ENCODE measurements at places on chromosomes 11 and 22.

DNA sequence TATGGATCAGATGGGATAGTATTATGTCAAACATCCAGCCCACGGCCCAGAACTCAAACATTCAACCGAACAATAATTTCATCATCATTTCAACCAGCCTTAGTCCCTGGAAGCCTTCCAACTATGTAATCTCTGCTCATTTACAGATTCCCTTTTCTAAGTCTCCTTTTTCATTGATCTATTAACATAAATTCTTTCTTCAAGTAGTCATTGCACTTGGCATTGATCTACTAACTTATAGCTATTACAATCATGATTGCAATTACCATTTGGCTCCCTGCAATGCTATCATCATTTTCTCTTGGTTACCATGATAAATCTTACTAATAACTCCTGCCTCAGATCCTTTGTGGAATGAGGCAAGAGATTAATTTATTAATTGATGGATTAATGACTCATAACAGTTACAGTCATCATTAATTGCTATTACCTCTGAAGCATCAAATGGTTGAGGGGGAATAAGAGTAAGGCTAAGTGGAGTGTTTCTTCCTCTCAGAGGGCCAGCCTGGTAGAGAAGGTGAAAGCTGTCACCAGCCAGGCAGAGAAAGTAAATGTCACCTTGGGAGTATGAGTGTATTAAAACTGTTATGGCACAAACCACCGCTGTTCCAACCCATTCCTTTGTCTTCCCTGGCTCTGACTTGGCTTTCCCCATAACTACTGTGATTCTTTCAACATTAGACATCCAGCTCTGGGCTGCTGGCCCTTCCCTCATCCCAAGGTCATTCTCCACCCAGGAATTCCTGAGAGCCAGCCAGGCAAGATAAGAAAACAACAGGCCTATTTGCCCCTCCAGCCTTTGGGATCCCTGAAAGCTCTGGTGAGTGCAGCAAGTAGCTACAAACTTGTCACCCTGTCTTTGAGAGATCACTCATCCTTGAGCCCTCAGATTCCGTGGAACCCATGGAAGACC is 174.7 kb downstream of the RRAS2 start:
- no peak for DNase-seq

DNA sequence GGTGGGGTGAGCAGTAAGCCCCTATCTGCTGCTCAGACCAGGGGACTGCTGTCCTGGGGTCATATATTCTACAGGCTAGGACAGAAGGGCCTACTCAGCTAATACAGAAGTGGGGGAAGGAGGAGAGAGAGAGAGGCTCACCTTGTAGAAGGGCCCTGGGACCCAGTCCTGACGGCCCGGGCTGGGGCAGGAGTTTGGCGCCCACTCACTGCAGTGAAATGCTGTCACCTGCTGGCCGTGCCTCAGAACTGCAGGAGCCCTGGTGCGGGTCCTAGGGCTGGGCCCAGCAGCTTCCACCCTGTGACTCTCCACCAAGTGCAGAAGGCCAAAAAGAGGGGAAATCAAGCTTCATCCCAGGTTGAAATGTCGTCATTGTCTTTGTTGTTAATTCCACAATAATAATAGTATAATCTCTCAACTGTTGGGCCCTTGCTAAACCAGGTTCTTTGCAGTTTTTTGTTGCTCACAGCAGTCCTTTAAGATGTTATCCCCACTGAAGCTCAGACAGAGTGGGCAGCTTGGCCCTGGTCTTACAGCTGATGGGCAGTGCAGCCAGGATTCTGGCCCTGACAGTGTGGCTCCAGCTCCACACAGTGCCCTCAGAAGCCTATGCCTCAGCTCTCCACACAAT is 29.6 kb downstream of the TRIM29 start:
- DNase-seq, result peak; percentile 34

DNA sequence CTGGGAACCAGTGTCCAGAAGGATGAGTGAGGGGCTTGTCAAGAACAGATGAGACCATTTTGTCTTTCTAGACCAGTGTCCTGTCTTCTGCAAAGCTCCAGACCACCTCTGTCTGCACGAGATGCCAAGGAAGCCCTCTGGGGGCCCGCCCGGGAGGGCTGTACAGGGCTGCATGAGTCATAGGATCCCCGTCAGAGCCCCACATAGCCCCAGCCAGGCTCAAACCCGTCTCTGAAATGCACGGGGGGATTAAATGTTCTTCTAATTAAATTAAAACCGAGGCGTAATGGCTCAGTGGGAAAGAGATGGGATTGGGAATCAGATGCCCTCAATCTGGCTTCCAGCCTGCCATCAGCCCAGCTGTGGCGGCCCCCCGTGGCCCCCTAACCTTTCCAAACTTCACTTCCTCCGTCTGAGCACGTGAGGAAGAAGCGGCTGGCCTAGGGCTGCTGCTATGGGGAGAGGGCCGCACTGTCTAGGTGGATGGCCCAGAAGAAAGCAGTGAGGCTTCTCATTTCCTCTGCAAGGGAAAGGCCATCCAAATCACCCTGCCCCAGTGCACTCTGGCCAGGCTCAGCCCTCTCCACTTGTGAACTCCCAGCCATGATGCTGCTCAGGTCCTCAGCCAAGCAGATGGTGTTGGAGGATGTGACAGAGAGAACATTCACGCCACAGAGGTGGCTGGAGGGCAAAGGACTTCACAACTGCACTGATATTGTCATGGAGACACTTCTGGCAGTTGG is 32.8 kb downstream of the KCNQ1OT1 start:
- no peak for DNase-seq

DNA sequence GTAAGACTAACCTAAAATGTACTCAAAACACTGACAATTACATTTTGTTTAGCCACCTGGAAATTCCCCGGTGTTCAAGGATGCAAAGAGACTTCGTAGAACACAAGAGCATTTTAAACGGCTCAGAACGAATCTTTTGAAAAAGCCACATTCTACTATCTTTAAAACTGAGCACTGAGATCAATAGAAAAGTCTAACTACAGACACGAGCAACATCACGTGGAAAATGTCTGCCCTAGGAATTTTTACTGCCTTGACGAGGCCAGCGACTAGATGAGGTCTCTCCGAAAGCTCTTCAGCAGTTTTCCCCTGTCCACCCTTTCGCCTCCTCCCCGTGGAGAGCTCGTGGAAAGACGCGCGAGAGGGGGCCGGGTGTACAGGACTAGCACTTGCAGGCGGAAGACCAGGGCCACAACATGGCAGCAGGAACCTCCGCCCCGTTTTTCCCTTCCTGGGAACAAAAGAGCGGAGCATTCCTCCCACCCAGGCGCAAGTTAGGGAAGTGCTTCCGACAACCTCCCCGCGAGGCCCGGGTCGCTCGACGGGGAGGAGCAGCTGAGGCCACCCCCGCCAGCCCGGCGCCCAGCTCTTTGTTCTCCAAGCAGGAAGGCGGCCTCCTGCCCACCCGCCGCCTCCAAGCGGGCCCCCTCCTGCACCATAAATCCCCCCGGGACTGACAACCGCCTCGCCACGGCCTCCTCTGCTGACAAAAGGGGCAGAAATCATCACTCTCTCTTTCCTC is 1.1 kb downstream of the EIF4G2 start:
- no peak for DNase-seq

GRCh38 chr11:129694538-129694937 is 121.1 kb upstream of the TMEM45B start:
- no peak for DNase-seq

DNA sequence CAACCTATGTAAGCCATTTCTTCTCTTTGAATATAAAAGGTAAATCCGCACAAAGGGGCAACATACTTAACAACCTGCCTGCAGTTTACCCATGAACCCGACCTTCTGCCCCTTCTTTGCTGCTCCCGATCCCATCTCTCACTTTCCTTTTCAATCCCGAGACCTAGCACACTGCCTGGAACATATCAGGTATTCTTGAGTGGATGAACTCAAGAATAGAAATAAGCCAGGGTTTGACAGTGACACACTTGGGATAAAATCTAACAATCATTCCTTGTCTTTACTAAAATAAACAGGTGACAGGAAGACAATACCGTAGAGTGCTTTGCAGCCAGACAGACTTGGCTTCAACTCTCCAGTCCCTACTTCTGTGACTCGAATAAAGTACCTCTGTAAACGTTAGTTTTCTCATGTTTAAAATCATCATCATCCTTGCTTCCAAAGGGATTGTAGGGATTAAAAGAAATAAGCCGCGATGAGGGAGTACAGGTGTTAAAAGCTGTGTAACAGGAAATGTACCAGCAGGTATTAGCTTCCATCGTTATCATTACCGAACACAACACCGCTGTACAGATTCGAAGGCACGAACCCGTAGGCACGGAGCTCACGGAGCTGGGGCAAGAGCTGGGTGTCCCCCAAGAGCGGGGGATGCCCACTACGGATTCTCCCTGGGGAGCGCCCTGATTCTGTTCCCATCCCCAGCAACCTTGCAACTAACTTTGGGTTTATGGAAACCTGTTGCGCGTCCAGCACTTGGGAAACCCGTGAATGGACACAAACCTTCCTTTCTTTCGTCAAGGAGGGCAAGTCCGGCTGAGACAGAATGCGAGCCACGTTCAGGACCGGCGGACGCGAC is 720 bp downstream of the UFD1 start:
- no peak for DNase-seq

- DNase-seq, result no peak
Measured at GRCh38 chr11:14499178-14499559, 442 bp downstream of the COPB1 start.

DNA sequence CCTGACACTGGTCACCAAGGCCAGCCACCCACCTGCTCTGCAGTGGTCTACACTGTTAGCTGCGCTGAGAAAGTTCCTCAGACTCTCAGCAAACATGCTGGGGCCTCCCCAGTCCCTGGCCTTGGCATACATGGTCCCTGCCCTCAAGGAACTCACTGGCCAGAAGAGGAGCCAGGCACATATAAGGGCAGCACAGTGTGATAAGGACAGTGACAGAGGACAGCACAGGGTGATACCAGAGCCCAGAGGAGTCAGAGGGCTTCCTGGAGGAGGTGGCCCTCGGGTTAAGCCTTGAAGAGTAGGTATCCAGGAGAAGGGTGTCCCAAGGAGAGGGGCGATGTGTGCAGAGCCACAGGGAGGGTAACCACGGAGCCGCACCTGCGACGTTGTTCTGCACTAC is 624 bp downstream of the ART1 start:
- no peak for DNase-seq

DNA sequence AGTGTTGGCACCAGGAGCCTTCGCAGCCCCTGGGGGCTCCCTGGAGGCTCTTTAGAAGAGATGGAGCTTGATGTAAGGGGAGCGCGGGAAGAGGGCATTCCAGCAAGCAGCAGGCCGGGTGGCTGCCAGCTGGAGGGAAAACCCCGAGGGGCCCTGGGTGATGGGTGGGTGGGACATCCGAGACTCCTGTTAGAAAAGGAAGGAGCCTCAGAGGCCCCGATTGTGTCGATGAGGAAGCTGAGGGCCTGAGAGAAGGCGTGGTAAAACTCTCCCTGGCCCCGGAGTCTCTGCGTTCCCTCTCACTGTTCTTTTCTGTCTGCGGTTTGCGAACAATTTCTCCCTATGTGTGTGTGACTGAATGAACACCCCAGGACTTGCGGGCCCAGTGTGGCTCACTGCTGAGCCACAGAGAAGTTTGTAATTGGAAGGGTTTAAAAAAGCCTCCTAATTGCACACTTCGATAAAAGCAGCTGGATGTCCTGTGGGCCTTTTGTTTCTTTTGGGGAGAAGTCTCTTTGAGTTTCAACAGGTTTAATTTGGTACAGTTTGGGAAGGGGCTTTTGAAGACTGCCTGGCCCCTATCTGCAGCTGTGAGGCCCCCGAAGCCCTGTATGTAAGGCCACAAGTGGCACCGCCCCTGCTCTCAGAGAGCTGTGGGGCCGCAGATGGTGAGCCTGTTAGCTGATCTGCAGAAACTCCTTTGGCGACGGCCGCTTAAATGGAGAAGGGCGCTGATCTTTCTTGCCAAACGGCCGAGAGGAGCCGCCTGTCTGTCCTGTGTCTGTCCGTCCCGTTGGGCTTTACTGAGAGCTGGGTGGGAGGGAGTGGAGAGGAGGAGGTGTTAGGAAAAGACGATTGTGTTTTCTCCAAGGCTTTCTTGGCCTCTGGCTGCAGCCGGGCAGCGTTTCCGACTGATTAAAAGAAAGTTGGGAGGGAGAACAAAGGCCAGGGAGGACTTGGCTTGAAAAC is 2.0 kb downstream of the FBLN1 start:
- DNase-seq, result peak; percentile 56

DNA sequence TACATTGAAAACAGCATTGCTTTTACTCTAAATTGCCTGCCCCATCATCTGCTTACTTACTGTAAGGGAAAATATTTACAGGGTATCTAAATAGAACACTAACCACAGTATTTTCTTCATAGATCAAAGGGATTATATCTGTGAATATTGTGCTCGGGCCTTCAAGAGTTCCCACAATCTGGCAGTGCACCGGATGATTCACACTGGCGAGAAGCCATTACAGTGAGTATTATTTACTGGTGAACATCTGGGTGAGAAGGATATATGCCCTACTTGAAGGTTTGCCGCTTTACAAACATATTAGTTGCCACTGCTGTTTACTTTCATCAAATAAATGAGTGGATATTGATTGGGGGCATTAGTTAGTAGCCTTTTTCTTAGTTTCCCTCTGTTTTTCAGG is 5.9 kb upstream of the CNTF start:
- DNase-seq, result no peak

GRCh38 chr22:33542722-33543121 is 377.6 kb downstream of the LARGE1 start:
- no peak for DNase-seq

DNA sequence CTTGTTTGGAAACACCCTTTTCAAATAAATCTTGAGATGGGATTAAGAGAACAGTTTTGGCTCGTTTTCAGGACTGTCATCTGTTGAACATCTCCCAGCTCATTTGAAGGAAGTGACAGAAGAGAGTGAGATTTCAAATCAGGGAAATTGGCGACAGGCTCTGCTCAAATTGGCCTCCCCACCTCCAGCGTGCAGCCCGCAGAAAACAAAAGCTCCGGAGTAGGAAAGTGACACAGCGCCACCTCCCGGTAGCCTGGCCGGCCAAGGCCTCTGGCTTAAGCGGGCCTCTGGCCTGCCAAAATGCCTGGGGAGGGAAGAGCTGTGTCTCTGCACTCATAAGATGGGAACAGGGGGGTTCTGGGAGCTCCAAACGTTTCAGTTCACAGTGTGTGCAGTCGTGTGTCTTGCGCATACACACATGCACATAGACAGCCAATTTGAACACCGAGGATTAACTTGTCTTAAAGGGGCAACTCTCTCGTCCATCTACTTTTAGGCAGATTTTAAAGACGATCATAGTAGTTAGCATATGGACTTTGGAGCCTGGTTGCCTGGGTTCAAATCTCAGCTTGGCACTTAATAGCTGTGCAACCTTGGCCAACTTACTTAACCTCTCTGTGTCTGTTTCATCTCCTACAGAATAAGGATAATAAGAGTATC is 132.7 kb upstream of the RCN1 start:
- no peak for DNase-seq

Measured in CMK (cell line).